Endothelial cell (in vitro differentiated cells): ENCODE measurements at places on chromosomes 2 and 18. TPM values are rescaled to one million over a fixed set of nuclear protein-coding genes. Genes with fewer than 3 reads are reported as not detected.

- H3K27me3 ChIP-seq = peaks cover 38% of the 10 kb centered on the region
- no peak overlapping the region for H3K4me3 ChIP-seq
- no peak for DNase-seq
- H3K4me1 ChIP-seq = peaks cover 20% of the 10 kb centered on the region
- H3K27ac ChIP-seq = no peak overlapping the region
Measured at GRCh38 chr2:71559828-71560637, 106.7 kb downstream of the DYSF start.

GRCh38 chr2:160445673-160446072 lies 47.9 kb downstream of the RBMS1 start:
- no peak overlapping the region for H3K4me3 ChIP-seq
- peaks cover 5% of the 10 kb centered on the region for H3K27me3 ChIP-seq
- H3K36me3 ChIP-seq = peaks cover 13% of the 10 kb centered on the region
- DNase-seq = no peak
- H3K27ac ChIP-seq = no peak overlapping the region

DNA sequence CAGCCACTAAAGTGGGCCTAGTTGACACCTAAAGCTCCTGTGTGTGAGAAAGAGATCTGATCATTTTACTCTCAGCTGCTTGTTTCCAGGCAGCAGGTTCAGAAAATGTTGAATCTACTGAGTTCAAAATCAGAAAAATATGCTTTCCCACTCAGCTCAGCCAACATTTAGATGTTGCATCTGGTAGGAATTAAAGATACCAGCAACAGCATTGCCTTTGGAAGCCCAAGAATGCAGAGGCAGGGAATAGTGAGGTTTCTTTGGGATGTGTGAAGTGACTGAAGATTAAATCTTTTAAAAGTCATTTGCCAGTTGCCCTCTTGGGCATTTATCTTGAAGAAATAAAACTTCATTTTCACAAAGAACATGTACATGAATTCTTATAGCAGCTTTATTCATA lies 33.9 kb upstream of the DOCK10 start:
- DNase-seq = no peak
- H3K4me3 ChIP-seq = no peak overlapping the region
- no peak overlapping the region for H3K27ac ChIP-seq
- H3K27me3 ChIP-seq = peaks cover 1% of the 10 kb centered on the region

DNA sequence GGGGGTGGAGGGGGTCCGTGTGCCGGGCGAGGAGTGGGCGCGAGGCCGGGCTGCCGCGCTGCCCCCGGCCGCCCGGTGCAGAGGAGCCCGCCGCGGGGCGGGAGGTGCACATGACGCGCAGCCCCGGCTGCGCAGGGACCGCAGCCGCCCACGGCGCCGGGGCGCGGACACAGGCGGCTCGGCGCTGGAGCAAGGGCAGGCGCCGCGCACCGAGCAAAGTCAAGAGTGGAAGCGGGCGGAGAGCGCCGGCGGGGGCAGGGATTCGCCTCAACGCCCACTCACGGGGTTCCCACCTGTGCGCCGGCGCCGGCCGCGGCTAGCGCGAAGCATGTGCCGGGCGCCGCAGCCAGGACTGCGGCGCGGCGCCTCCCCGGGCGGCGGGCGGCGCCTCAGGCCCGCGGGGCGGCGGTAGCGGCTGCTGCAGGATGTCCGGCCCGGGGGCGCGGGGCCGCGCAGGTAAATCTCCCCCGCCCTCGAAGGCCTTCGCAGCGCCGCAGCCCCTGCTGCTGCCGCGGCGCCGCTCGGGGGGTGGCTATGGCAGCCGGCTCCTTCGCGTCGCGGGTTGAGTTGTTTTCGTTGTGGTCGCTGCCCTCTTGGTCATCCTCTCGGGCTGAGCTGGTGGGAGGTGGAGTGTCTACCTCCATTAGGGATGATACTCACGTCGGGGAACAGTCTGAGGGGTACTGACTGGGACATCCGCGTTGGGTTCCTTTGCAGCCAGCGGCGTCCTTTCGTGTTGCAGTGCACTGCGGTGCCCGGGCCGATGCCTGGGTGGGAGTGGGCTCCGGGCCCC lies 216.3 kb upstream of the DTNA start:
- H3K4me3 ChIP-seq = peak overlapping the region; percentile 91
- DNase-seq = peak; percentile 44
- H3K4me1 ChIP-seq = peaks cover 12% of the 10 kb centered on the region
- H3K27ac ChIP-seq = no peak overlapping the region
- H3K27me3 ChIP-seq = peaks cover 3% of the 10 kb centered on the region

- no peak for DNase-seq
- no peak overlapping the region for H3K27ac ChIP-seq
- H3K36me3 ChIP-seq = no peaks in the 10 kb centered on the region
- H3K4me3 ChIP-seq = no peak overlapping the region
- peaks cover 30% of the 10 kb centered on the region for H3K4me1 ChIP-seq
Measured at GRCh38 chr2:135055182-135055786, 3.2 kb downstream of the RAB3GAP1 start.

- peaks cover 4% of the 10 kb centered on the region for H3K27me3 ChIP-seq
- no peaks in the 10 kb centered on the region for H3K36me3 ChIP-seq
- no peak overlapping the region for H3K27ac ChIP-seq
- peaks cover 7% of the 10 kb centered on the region for H3K4me1 ChIP-seq
Measured at GRCh38 chr2:36013064-36013463, 342.5 kb upstream of the CRIM1 start.

- DNase-seq = no peak
- peaks cover 3% of the 10 kb centered on the region for H3K27me3 ChIP-seq
- no peak overlapping the region for H3K27ac ChIP-seq
- H3K36me3 ChIP-seq = no peaks in the 10 kb centered on the region
- H3K4me3 ChIP-seq = no peak overlapping the region
- H3K4me1 ChIP-seq = peaks cover 5% of the 10 kb centered on the region
Measured at GRCh38 chr2:234290671-234291070, 206.2 kb downstream of the ARL4C start.

GRCh38 chr2:239797316-239797715 lies 227.8 kb downstream of the NDUFA10 start:
- H3K27ac ChIP-seq = no peak overlapping the region
- peaks cover 3% of the 10 kb centered on the region for H3K36me3 ChIP-seq
- H3K4me3 ChIP-seq = no peak overlapping the region
- peaks cover 6% of the 10 kb centered on the region for H3K27me3 ChIP-seq
- H3K4me1 ChIP-seq = peaks cover 7% of the 10 kb centered on the region

- no peaks in the 10 kb centered on the region for H3K4me1 ChIP-seq
- no peak for DNase-seq
Measured at GRCh38 chr2:22056621-22057132, 932.9 kb downstream of the TDRD15 start.

GRCh38 chr2:163123526-163123925 lies 285.0 kb upstream of the KCNH7 start:
- no peaks in the 10 kb centered on the region for H3K36me3 ChIP-seq
- no peak for DNase-seq
- no peak overlapping the region for H3K27ac ChIP-seq
- no peaks in the 10 kb centered on the region for H3K27me3 ChIP-seq

- H3K36me3 ChIP-seq = no peaks in the 10 kb centered on the region
- peaks cover 3% of the 10 kb centered on the region for H3K4me1 ChIP-seq
- no peak for DNase-seq
- H3K27ac ChIP-seq = no peak overlapping the region
- H3K27me3 ChIP-seq = peaks cover 3% of the 10 kb centered on the region
- H3K4me3 ChIP-seq = no peak overlapping the region
Measured at GRCh38 chr2:12769492-12770105, 52.9 kb downstream of the TRIB2 start.

GRCh38 chr18:59414111-59414653 lies 55.1 kb upstream of the LMAN1 start:
- no peaks in the 10 kb centered on the region for H3K36me3 ChIP-seq
- peaks cover 12% of the 10 kb centered on the region for H3K4me1 ChIP-seq
- no peak overlapping the region for H3K4me3 ChIP-seq
- peaks cover 1% of the 10 kb centered on the region for H3K27me3 ChIP-seq
- DNase-seq = no peak
- no peak overlapping the region for H3K27ac ChIP-seq

DNA sequence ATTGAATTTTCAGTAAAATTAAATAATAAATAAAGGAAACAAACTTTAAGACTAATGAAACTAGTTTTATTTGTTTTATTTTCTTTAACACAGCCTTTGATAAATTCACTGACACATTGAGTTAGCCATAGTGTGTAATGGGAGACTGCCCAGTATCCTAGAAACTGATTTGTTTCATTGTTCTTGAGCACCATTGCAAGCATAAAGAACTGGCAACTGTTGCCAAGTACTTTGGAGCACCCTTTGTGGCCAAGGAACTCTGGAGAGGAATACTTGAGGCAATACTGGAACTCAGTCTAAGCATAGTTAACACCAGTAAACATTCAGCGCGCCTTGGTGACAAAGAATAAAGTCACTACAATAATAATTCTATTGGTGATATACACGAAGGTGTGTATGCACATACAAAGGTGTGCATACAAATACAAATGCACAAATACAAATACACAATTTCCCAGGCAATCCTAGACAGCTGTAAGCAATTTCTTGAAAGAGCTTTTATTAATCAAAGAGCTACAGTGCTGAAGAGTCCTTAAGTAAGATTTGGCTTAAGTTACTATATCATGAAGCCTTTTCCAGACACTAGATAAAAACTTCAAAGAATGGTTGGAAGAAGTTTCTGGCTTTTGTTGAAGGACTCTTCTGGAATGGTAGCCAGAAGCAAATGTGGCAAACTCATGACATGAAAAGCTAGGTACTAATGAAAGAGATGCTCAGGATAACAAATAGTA lies 1371.2 kb downstream of the LRP1B start:
- DNase-seq = no peak
- no peaks in the 10 kb centered on the region for H3K4me1 ChIP-seq
- no peaks in the 10 kb centered on the region for H3K27me3 ChIP-seq
- no peaks in the 10 kb centered on the region for H3K36me3 ChIP-seq

- no peaks in the 10 kb centered on the region for H3K27me3 ChIP-seq
- H3K36me3 ChIP-seq = no peaks in the 10 kb centered on the region
- H3K27ac ChIP-seq = no peak overlapping the region
- peaks cover 5% of the 10 kb centered on the region for H3K4me1 ChIP-seq
Measured at GRCh38 chr2:43300781-43301583, 74.6 kb upstream of the ZFP36L2 start.

DNA sequence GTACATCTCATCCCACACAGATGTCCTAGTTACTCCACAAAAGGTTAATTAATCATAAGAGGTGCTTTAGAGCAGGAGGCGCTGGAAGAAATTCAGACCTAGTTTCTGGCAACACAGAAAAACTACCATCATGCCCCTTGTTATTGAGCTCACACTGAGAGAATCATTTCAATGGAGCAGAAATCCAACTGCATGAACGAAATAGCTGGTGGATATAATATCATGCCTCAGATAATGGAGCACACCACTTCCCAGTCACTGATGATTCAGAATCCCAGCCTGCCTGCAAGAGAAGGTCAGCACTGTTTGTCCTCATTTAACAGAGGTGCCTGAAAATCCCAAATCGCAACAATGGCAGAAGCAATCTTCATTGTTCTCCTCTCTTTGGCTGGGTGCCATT lies 125.8 kb upstream of the CREB1 start:
- H3K4me1 ChIP-seq = peaks cover 4% of the 10 kb centered on the region
- H3K36me3 ChIP-seq = no peaks in the 10 kb centered on the region
- H3K27me3 ChIP-seq = peaks cover 2% of the 10 kb centered on the region

- no peak overlapping the region for H3K27ac ChIP-seq
- H3K36me3 ChIP-seq = no peaks in the 10 kb centered on the region
- H3K4me1 ChIP-seq = peaks cover 8% of the 10 kb centered on the region
- no peaks in the 10 kb centered on the region for H3K27me3 ChIP-seq
- H3K4me3 ChIP-seq = no peak overlapping the region
Measured at GRCh38 chr2:102080451-102081242, 61.9 kb upstream of the IL1R1 start.

GRCh38 chr2:206867006-206867405 lies 72.3 kb upstream of the CPO start:
- H3K27me3 ChIP-seq = no peaks in the 10 kb centered on the region
- H3K4me3 ChIP-seq = no peak overlapping the region
- H3K36me3 ChIP-seq = no peaks in the 10 kb centered on the region
- no peak overlapping the region for H3K27ac ChIP-seq
- DNase-seq = no peak
- H3K4me1 ChIP-seq = no peaks in the 10 kb centered on the region

The TRAPPC12 gene
- 105 TPM for total RNA-seq

The VWA3B gene
- total RNA-seq = not detected

The SLC9A4 gene
- 0.08 TPM for total RNA-seq

The STON1 gene
- 3.1 TPM for total RNA-seq

The MRO gene
- 0.23 TPM for total RNA-seq

The CNRIP1 gene
- total RNA-seq = 21.8 TPM

The GMCL1 gene
- 8.6 TPM for total RNA-seq

The DSG1 gene
- total RNA-seq = not detected

The MEP1B gene
- 0.15 TPM for total RNA-seq

The DNER gene
- 0.15 TPM for total RNA-seq
